ENCODE measurements at places on chromosomes 2 and 18.

DNA sequence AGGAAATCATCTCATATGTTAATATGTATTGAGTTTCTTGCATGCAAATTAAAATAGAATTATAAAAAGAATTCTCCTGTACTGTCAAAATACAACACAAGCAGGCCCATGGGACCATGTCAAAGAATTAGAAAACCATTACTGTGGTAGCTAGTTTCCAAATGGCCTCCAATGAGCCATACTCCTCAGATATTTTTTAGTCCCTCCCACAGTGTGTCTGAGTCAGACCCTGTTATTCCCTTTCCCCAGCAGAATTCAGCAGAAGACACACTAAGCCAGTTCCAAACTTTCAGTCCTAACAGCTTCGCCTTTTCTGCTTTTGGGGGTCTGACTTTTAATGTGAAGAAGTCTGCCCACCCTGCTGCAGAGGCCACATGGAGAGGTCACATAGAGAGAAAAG lies 86.7 kb downstream of the FIGN start:
- no peaks in the 10 kb centered on the region for H3K4me1 ChIP-seq
- H3K36me3 ChIP-seq, result no peaks in the 10 kb centered on the region
- H3K27ac ChIP-seq, result no peak overlapping the region
- no peak for DNase-seq
- H3K4me3 ChIP-seq, result no peak overlapping the region

- H3K27me3 ChIP-seq, result peaks cover 56% of the 10 kb centered on the region
- DNase-seq, result no peak
- no peaks in the 10 kb centered on the region for H3K36me3 ChIP-seq
Measured at GRCh38 chr2:25132299-25132635, 36.1 kb downstream of the POMC start.

GRCh38 chr2:201413143-201413542 lies 38.1 kb downstream of the TRAK2 start:
- H3K27ac ChIP-seq, result no peak overlapping the region
- no peak overlapping the region for H3K4me3 ChIP-seq
- peaks cover 2% of the 10 kb centered on the region for H3K36me3 ChIP-seq

- H3K27me3 ChIP-seq, result no peaks in the 10 kb centered on the region
- no peak for DNase-seq
- H3K4me3 ChIP-seq, result no peak overlapping the region
- no peaks in the 10 kb centered on the region for H3K4me1 ChIP-seq
- no peak overlapping the region for H3K27ac ChIP-seq
Measured at GRCh38 chr18:29163596-29163995, 986.7 kb upstream of the CDH2 start.

GRCh38 chr2:191050640-191050987 lies 36.6 kb upstream of the STAT1 start:
- H3K36me3 ChIP-seq, result no peaks in the 10 kb centered on the region
- peaks cover 11% of the 10 kb centered on the region for H3K4me1 ChIP-seq
- H3K27me3 ChIP-seq, result no peaks in the 10 kb centered on the region

- H3K4me1 ChIP-seq, result no peaks in the 10 kb centered on the region
- no peak overlapping the region for H3K27ac ChIP-seq
- H3K36me3 ChIP-seq, result no peaks in the 10 kb centered on the region
- H3K27me3 ChIP-seq, result peaks cover 25% of the 10 kb centered on the region
Measured at GRCh38 chr2:201883606-201884369, 77.5 kb downstream of the CDK15 start.

GRCh38 chr18:62739911-62740310 lies 24.6 kb downstream of the PHLPP1 start:
- H3K4me3 ChIP-seq, result no peak overlapping the region
- H3K27me3 ChIP-seq, result no peaks in the 10 kb centered on the region
- H3K27ac ChIP-seq, result no peak overlapping the region

GRCh38 chr2:37919631-37920032 lies 5.5 kb upstream of the RMDN2 start:
- no peak overlapping the region for H3K27ac ChIP-seq
- no peaks in the 10 kb centered on the region for H3K27me3 ChIP-seq
- H3K4me1 ChIP-seq, result peaks cover 15% of the 10 kb centered on the region
- H3K36me3 ChIP-seq, result no peaks in the 10 kb centered on the region
- no peak overlapping the region for H3K4me3 ChIP-seq

- DNase-seq, result no peak
- H3K4me3 ChIP-seq, result no peak overlapping the region
- H3K27ac ChIP-seq, result no peak overlapping the region
- H3K36me3 ChIP-seq, result no peaks in the 10 kb centered on the region
- no peaks in the 10 kb centered on the region for H3K4me1 ChIP-seq
- peaks cover 2% of the 10 kb centered on the region for H3K27me3 ChIP-seq
Measured at GRCh38 chr18:75742516-75742915, 315.0 kb upstream of the SMIM21 start.

DNA sequence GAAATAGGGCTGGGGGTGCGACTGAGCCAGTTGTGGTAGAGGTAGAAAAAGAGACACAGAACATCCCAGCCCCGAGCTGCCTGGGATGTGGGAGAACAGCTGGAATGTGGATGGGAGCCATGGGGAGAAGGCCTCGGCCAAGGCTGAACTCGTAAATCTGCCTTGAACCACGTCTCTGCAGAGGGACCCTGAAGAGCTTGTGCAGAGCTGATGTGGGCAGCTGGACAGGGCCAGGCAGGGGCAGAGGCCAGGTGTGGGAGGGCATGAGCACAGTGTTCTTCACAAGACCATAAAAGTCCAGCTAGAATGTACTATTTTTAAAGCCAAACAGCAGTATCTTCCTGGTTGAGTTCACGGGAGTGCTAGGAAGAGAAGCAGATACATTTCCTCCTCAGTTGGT lies 5.7 kb downstream of the TCF23 start:
- H3K36me3 ChIP-seq, result no peaks in the 10 kb centered on the region
- no peaks in the 10 kb centered on the region for H3K4me1 ChIP-seq
- H3K27ac ChIP-seq, result no peak overlapping the region
- no peak overlapping the region for H3K4me3 ChIP-seq
- no peaks in the 10 kb centered on the region for H3K27me3 ChIP-seq
- DNase-seq, result no peak

GRCh38 chr2:72023678-72024390 lies 123.8 kb downstream of the CYP26B1 start:
- H3K4me3 ChIP-seq, result no peak overlapping the region
- no peaks in the 10 kb centered on the region for H3K27me3 ChIP-seq
- H3K4me1 ChIP-seq, result no peaks in the 10 kb centered on the region
- no peak for DNase-seq

GRCh38 chr2:236711440-236711839 lies 141.8 kb downstream of the ACKR3 start:
- peak overlapping the region; percentile 35 for H3K4me3 ChIP-seq
- H3K27me3 ChIP-seq, result peaks cover 10% of the 10 kb centered on the region
- no peaks in the 10 kb centered on the region for H3K36me3 ChIP-seq
- DNase-seq, result peak; percentile 82
- peak overlapping the region; percentile 58 for H3K27ac ChIP-seq

- H3K4me3 ChIP-seq, result no peak overlapping the region
- DNase-seq, result no peak
- no peaks in the 10 kb centered on the region for H3K27me3 ChIP-seq
- no peak overlapping the region for H3K27ac ChIP-seq
- H3K4me1 ChIP-seq, result no peaks in the 10 kb centered on the region
Measured at GRCh38 chr2:158806941-158807340, 11.8 kb downstream of the DAPL1 start.

GRCh38 chr2:73980566-73980965 lies 4.1 kb upstream of the TET3 start:
- H3K27ac ChIP-seq, result no peak overlapping the region
- H3K27me3 ChIP-seq, result no peaks in the 10 kb centered on the region

DNA sequence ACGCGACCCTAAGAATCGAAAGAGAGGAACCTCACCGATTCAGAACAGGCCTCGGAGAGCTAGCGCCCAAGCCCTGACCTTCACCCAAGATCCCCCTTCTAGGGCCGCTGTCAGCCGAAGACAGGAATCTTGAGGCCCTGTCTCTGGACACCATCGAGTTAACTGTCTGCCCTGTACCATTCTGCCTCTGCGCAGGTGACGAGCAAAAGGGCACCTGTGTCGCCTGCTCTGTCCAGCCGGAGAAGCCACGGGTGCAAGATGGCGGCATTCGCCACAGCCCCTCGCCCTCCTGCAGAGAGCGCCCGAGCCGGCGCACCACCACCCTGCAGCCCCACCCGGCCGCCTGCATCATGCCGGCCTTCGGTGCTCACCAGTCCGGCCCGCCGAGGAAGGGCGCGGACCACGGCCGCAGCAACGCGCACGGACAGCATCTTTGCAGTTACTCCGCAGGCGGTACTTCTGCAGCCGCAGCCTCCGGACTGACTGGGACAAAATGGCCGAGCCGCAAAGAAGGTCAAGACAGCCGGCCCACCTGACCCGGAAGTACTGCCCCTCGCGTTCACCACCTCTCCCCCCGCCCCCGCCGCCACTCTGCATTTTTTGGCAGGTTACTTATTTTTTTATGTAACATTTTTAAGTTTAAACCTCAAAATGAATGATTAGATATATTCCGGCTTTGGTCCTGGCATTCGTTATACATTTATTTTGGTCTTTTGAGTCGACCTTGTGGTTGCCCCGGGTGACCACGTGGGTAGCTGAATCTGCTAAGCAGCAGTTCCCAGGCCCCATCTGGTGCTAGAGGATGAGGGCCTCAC lies at the start of gene ATP5F1A:
ATP5F1A (minus strand) TSS at position 496 of the 815 bp plus-strand sequence; CDS start at position 431, 65 bp downstream.
- DNase-seq, result peak; percentile 80
- no peaks in the 10 kb centered on the region for H3K27me3 ChIP-seq
- peaks cover 18% of the 10 kb centered on the region for H3K4me1 ChIP-seq
- peak within 1 kb of the TSS; percentile 76 for H3K27ac ChIP-seq

DNA sequence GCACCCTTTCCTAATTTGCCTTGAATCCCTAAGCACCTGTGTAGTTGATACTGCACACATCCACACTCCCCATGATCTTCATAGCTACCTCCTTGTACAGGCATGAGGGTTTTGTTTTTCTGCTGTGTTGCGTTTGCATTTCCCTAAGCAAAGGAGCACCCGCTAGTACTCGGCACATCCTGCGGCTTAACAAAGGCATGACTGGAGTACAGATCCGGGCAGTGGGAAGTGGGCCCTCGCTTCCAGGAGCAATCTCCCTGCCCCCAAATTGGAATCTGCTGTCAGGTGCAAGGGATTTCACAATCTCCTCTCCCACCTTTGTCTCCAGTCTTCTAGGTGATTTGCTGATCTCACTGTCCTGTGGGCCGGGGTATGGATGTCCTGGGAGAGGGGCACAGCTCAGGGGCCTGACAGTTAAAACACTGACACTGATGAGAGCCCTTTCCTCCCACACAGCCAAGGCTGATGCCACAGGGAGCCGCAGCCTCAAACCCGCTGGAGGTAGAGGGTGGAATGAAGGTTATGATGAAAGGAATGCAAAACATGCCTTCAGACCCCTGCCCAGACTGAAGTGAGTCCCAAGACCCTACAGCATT lies 98.7 kb upstream of the THOC1 start:
- no peak overlapping the region for H3K27ac ChIP-seq
- no peak overlapping the region for H3K4me3 ChIP-seq
- H3K27me3 ChIP-seq, result no peaks in the 10 kb centered on the region

- no peaks in the 10 kb centered on the region for H3K36me3 ChIP-seq
- no peaks in the 10 kb centered on the region for H3K27me3 ChIP-seq
- H3K4me1 ChIP-seq, result no peaks in the 10 kb centered on the region
- no peak overlapping the region for H3K27ac ChIP-seq
- no peak overlapping the region for H3K4me3 ChIP-seq
- no peak for DNase-seq
Measured at GRCh38 chr2:75928093-75928492, 217.4 kb upstream of the GCFC2 start.

DNA sequence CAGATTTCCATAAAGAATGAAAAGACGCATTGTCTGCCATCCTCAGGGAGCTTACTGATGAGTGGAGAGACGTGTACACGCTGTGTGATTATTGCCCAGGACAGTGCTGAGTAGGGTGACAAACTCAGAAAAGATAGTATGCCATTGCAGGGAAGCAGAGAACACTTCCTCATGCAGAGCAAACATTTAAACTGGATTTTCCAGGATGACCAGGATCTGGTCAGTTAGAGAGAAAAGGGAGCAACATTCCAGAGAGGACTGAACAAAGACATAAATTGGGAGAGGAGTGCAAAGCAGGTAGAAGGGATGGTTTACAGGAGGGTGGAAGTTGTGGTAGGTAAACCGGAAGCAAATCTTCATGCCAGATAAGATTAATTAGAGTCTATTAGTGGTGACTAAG lies 2.3 kb downstream of the SLC9A2 start:
- peaks cover 16% of the 10 kb centered on the region for H3K4me1 ChIP-seq
- H3K4me3 ChIP-seq, result no peak overlapping the region
- no peak overlapping the region for H3K27ac ChIP-seq

DNA sequence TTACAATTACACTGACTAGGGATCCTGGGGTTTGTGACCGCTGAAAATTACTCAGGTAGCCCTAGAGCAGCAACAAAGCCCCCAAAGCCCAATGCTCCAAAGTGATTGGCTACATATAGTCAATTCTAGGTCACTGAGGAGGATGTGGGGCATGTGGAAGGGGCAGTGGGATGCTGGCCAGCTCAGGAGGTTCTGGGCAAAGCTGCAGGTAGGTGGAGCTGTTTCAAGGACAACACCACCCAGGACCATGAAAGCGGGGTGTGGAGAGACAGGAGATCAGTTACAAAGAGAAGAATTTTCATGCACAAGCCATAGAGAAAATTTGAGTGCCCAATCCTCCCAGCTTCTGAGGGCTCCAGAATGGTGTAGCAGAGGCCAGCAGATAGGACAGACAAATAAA lies 75.0 kb upstream of the CCDC85A start:
- no peak overlapping the region for H3K27ac ChIP-seq
- no peak for DNase-seq
- no peaks in the 10 kb centered on the region for H3K4me1 ChIP-seq
- H3K4me3 ChIP-seq, result no peak overlapping the region
- H3K36me3 ChIP-seq, result no peaks in the 10 kb centered on the region
- H3K27me3 ChIP-seq, result no peaks in the 10 kb centered on the region

Measured in CD14-positive monocyte (primary cell).